T-helper 2 cell (primary cell): ENCODE measurements at places on chromosomes 4 and X.

GRCh38 chrX:112012360-112012759 is 70.2 kb downstream of the TRPC5 start:
- no peak for DNase-seq

DNA sequence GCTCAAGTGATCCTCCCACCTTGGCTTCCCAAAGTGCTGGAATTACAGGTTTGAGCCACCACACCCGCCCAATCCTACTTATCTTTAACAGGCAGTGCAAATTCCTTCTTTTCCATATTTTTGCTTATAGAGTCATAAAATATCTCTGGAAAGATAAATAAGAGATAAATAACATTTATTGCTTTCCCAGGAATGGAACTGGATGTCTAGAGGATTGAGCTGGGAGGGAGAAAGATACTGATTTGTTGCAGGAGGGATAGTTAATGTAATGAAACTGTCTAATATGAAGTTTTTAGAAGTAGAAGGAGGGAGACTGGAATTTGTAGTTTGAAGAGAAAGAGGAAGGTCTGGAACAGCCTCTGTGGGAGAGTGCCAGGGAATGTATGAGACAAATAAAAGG is 20.2 kb downstream of the ITGB1BP2 start:
- no peak for DNase-seq

DNA sequence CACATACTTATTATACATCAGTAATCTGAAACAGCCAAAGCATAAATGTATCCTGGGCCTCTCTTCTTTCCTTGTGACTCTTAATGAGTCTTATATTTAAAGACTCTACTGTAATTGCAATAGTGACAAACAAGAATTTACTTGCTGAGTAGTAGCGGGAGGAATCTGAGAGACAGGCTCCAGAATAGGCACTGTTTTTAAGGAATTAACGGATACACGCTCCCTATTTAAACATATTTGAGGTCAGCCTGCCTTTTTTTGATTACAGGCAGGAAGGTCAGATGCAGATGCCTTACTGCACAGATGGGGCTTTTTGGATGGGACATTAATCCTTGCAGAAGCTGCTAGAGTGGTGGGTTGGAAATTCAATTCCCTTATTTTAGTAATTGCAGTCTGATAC is 196.3 kb upstream of the ANXA3 start:
- no peak for DNase-seq

- no peak for DNase-seq
Measured at GRCh38 chrX:38268011-38268410, 47.3 kb upstream of the SRPX start.

DNA sequence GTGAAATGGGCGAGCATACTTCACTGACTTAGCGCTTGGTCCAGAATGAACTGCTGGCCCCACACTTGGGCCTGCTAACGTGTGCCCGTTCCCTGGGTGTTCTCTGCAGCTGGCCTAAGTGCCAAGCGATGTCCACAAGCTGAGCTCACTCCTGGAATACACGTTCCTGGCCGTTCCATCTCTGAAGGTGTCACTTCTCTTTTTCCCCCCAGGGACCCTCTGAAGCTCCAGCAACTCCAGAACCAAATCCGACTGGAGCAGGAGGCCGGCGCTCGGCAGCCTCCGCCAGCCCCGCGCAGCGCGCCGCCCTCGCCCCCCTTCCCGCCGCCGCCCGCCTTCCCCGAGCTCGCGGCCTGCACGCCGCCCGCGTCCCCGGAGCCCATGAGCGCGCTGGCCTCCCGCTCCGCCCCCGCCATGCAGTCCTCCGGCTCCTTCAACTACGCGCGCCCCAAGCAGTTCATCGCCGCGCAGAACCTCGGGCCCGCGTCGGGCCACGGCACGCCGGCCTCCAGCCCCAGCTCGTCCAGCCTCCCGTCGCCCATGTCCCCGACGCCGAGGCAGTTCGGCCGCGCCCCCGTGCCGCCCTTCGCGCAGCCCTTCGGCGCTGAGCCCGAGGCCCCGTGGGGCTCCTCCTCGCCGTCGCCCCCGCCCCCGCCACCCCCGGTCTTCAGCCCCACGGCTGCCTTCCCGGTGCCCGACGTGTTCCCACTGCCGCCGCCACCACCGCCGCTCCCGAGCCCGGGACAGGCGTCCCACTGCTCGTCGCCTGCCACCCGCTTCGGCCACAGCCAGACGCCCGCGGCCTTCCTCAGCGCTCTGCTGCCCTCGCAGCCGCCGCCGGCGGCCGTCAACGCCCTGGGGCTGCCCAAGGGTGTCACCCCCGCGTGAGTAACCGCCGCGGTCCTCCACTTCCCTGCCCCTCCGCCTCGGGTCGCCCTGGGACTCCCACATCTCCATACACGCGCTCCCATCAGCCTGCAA is 132.3 kb downstream of the CBR4 start:
- DNase-seq = peak; percentile 42

- no peak for DNase-seq
Measured at GRCh38 chrX:16920075-16920474, 26.4 kb upstream of the REPS2 start.

- no peak for DNase-seq
Measured at GRCh38 chr4:186669159-186669731, 54.4 kb downstream of the FAT1 start.

DNA sequence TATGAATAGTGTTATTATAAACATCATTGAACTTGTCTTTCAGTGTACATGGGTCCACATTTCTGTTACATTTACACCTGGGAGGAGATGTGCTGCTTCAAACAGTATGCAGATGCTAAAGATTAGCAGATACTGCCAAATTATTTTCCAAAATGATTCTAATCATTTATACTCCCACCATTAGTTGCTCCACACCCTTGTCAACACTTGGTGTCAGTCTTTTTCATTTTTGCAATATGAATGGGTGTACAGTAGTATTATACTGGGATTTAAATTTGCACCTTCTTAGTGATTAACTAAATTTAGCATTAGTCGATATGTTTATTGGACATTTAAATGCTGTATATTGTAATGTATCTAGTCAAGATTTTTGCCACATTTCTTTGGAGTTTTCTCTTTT is 131.6 kb upstream of the GRID2 start:
- DNase-seq = no peak

DNA sequence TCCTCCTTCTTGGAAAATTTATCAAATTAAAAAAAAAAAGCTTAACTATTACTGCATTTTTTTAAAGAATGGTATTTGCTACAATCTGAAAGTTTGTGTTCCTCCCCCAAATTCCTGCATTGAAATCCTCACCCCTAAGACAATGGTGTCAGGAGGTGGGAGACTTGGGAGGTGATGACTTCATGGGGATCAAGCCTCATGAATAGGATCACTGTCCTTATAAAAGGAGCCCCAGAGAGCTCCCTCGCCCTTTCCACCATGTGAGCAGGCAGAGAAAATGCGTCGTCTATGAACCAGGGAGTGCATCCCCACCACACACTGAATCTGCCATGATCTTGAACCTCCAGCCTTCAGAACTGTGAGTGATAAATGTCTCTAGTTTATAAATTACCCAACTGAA is 38.0 kb downstream of the DHRSX start:
- DNase-seq = no peak

- no peak for DNase-seq
Measured at GRCh38 chrX:7159149-7159861, 11.4 kb upstream of the PUDP start.

DNA sequence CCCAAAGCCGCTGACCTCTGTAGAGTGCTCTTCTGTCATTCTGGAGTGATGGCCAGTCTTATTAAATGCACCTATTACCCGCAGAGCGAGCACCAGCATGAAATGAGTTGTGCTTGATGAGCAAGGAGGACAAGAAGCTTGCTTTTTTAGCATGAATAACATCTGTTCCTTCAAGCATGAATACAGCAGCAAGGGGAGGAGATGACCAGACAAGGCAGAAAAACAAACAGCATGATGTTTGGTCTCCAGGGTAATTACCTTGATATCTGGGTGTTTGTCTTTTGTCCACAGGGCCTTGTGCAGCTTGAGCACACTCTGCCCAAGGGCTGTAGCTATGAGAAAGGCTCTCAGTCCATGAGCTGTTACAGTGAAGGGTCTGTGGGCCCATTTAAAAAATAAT is 324.8 kb upstream of the DDX53 start:
- DNase-seq = no peak

DNA sequence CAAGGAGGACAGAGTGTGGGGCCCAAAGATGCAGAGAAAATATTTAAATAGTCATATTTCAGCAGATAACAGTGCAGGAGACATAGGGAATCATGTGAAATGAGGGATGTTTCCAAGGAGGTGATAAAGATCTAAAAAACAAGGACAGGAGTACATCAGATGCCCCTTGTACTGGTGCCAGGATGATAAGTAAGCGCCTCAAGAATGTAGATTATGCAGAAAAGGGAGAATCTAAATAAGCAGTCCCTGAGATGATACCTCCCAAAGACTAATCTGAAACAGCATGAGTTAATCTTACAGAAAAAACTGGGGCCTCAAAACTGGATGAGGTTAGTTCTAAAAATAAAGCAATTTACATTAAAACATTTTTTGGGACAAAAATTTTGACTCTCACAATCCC is 136.1 kb upstream of the WDFY3 start:
- no peak for DNase-seq

DNA sequence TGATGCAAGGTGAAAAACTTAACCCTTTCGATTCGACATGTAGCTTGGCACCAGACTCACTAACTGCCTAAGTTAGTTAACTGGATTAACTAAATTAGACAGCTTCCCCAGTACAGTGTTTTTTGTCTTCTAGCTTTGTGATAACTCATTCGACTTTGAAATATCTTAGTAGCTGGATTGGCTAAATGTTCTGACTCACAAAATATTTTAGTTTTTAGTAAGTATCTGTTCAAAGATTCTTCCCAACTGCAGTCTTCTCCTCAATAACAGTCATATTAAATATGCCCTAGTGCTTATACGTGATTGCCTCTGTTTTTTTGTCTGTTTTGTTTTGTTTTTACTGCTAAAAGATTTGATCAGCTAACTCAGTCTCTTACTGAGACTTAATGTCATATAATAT is 102.9 kb downstream of the KCNIP4 start:
- no peak for DNase-seq

- DNase-seq = no peak
Measured at GRCh38 chr4:52665592-52665991, 6.5 kb upstream of the USP46 start.

- DNase-seq = no peak
Measured at GRCh38 chrX:150625875-150626274, 57.5 kb downstream of the MTM1 start.

DNA sequence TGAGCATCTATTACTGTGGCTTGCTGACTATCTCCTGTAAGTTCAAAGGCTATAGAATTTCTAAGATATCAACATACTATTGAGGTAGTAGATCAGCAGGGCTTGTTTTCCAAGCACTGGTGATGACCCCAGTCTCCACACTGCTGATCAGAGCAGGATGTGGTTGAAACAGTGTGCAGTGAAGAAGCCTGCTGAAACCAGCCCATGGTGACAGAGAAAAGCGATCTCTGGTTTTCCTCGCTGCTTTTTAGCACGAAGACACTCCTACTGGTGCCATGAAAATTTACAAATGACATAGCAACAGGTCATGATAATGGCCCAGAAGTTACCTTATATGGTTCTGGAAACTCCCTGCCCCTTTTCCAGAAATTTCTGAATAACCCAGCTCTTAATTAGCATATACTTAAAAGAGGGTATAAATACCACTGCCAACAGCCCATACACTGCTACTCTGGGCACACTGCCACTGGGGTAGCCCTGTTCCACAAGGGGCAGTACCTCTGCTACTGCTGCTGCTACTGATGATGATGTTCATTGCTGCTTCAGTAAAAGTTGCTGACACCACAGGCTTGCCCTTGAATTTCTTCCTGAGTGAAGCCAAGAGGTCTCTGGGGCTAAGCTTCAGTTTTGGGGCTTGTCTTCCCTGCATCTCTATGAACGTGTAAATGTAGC is 1689.5 kb upstream of the PCDH10 start:
- no peak for DNase-seq

GRCh38 chr4:15493411-15493810 is 23.7 kb downstream of the CC2D2A start:
- DNase-seq = no peak

DNA sequence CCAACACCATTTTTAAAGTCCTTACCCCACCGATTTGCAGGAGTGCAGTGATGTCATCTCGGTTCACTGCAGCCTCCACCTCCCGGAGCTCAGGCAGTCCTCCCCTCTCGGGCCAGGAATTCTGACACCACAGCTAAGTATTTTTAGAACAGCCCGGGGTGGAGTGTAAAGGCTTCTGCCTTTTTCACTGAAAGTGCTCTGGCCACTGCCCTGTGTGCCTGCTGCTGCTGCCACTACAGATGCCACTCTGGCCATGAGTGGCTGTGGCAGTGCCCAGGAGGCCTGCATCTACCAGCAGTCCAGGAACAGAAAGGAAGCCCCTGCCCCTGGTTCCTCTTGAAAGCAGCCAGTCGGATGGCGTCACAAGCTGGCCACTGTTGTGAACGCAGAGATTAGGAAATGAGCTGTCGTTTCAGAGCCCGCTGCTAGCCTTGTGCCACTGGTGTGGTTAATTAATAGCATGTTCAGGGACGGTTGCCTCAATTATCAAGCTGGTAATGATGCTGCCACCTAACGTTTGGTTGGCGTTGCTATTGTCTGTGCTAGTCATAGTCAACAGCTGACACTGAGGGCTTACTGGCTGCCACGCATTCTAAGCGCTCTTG is 23.6 kb upstream of the TBC1D14 start:
- no peak for DNase-seq

GRCh38 chrX:121128925-121129877 is 81.8 kb downstream of the GLUD2 start:
- no peak for DNase-seq

DNA sequence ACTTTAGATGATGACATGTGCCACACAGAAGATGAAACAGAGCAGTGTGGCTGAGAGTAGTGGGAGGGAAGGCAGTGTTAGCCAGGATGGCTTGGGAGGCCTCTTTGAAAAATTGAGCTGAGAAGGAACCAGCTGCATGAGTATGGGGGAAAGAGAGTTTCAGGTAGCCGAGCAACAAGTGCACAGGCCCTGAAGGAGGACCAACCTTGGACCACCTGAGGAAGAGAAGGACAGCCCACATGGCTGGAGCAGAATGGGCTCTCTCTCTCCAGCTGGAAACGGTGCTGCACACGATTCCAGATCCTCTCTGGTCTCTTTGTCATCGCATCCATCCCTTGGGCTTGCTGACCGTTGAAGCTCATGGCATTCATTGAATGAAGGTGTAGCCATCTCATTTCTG is 23.9 kb upstream of the BCOR start:
- no peak for DNase-seq

- no peak for DNase-seq
Measured at GRCh38 chr4:72564184-72564583, 4.8 kb downstream of the ADAMTS3 start.

GRCh38 chr4:137238456-137239162 is 293.7 kb downstream of the PCDH18 start:
- DNase-seq = no peak

DNA sequence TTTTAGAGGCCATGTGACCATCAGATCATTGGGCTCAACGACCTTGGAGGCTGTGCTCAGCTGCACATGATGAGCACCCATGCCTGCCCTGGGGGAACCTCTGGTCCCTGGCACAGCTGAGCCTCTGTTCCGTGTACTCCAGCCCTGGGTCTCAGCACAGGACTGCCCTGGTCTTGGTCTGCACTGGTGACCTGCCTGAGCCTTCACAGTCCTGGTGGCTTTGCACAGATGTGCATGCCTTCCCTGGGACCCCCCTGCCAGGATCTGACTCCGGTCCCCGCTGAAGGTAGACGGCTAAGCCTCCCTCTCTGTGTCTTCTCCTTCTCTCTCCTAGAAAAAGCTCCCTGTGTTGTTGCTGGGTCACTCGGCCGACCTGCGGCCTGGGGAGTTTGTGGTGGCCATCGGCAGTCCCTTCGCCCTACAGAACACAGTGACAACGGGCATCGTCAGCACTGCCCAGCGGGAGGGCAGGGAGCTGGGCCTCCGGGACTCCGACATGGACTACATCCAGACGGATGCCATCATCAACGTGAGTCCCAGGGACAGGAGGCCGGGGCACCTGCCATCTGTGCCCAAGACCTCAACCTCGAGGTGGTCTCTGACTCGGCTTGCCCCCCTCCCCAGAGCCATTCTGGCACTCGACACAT is 21.6 kb downstream of the HTRA3 start:
- DNase-seq = no peak
